ENCODE measurements at places on chromosomes 3 and 15.

DNA sequence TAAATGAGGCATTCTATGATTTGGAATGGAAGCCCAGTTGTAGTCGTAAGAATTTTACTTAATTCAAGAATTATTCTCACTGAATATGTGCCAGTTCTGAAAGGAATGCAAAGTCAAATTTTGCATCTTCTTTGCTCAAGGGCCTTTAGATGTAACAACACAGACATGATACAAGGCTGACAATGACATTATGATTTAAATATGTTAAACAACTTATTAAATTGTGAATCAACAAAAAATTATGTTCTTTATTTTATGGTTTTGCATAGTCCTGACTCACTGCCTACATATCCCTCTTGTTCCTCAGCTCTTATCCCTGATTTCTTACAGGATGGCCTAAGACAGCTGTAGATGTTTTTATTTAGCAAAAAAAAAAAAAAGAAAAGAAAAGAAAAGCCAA, 170.9 kb upstream of the NR2E3 start:
- DNase-seq = no peak

DNA sequence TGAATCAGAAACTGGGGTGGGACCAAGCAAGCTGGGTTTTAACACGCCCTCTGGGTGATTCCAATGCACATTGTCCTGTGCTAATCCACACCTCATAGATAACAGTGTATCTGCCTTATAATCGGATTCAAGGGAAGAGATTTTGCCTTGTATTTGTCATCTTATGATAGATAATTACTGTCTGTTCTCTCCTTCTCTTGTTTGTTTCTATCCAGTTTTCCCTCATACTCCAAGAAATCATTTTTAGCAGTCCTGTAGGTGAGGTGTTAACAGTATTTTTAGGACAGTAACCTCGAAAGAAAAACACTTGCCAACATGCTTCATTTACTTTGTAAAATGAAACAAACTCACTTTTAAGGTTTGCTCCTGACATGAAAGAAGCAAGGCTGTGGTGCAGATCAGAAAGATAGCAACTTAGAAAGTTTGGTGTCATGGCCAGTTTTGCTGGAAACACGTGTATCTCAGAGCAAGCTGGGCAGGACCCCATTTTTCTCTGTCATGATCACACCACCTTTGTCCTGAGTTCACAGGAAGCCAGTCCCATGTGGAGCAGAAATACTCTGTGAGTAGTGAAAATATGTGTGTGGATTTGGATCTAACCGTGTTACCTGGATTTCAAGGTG, 72.6 kb downstream of the TRAK1 start:
- no peak for DNase-seq

DNA sequence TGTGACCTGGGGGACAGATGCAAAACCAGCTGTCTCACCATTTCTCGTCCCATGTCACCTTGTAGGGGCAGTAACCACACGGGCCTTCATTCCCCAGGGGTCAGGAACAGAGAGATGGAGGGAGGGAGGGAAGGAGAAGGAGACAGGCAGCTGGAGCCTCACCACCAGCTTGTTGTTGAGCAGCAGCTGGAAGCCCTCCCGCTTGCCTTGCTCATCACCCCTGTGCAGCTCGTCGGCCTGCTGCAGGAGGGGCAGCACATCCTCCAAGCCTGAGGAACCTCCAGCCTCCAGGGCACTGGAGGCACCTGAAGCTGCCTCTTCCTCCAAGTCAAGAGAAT, 10.3 kb downstream of the RMDN3 start:
- DNase-seq = no peak

- DNase-seq = no peak
These were observed 11.3 kb upstream of the TM4SF1 start for GRCh38 chr3:149388531-149389417.

DNA sequence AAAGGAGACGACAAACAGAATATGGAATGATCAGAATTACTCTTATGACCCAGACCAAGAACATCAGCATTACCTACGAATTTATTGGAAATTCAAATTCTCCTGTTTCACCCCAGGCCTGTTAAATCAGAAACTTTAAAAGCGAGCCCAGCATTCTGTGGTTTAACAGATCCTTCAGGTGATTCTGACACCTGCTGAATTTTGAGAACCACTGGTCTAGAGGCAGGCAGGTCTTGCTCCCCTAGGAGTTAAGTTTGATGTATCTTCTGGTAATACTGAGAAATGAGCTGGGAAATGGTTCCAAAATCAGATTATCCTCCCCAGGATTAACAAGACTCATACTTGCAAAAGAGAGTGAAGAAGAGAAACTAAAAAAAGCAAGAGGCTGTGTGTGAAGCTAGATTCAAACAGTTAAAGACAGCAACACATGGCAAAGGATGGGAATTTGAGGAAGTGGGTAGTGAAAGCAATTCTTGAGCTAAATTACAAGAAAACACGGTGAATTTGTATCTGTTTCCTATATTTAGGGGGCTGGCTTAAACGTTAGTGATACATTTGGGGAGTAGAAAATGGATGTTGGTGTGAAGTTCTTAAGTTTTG, 66.0 kb downstream of the FLNB start:
- DNase-seq = no peak

DNA sequence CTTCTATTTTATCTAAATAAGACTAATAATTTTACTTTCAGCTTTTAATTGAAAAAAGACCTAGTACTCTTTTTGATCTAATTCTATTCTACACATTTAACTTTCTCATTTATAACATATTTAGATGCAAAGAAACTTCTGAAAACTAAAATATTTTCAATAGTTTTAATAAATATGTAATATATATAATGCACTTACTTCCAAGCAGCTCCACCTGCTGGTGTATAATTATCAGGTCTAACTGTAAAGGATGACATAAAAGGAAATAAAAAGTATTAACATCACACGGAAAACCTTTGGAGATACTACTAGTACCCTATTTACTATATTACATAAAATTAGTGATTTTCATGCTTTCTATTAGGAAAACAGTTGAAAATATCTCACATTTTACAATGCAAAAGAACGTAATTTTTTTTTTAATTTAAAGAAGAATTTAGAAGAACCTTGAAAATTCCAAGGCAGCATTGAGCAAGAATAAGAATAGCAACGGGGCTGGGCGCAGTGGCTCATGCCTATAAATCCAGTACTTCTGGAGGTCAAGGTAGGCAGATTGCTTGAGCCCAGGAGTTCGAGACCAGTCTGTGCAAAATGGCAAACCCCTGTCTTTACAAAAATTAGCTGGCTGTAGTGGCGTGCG, 10.2 kb downstream of the PLSCR5 start:
- no peak for DNase-seq

DNA sequence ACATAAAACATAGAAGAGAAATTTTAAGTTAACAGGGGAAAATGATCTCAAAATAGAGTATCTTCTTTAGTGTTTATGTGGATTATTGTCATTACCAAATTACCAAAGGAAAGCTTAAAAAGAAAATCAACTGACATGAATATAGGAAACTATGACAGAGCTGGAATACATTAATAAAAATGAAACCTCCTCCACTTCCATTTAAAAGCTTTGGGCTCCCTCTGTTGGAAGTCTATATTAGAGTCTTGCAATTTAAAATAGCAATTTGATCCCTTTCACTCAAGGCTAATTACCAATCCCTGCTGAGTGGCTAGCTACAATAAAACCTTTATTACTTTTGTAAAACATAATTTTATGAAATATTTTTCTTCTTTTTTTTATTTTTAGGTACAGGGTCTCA, 61.4 kb upstream of the IMPG2 start:
- no peak for DNase-seq

DNA sequence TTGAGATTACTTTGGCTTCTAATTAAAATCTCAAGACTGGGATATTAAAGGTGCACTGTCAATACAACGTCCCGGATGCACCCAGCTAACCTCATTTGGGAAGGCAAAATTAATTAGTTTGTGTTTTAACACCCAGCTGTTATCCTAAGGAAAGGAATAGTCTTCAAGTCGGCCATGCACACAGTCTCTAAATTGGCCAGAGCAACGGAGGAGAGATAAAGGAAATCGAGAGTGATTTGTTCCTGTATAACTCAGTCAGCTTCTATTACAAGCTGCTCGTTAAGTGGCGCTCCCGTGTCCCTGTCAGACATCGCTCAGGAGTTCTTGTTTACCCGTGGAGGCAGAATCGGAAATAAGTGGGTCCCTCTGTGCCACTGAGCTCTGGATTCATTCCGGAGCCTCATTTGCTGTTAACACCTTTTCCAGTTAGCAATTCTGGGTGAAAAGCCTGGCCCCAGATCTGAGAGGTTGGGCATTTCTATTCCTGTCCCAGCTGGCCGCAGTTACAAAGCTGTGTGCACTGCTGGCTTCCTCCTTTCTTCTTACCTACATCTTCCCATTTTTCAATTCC, 63.9 kb downstream of the ST8SIA2 start:
- no peak for DNase-seq

GRCh38 chr3:53238886-53239285, 16.9 kb downstream of the TKT start:
- DNase-seq = no peak

DNA sequence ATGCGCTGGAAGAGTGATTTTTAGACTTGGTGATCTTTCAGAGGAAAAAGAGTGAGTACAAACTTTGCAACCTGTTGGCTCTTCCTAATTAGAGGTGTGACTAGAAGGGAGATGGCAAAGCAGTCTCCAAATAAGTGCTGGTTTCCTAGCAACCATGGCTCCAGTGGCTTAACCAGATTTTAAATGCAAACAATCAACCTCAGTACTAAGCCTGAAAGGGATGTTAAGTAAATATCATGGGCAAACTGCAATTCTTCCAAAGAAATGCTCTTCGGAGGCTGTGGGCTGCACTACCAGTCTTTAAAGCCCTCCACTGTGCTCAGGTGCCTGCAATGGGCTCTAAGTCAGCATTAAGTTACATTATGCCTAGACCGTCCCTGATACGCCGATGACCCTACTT, 678.1 kb upstream of the CCDC54 start:
- no peak for DNase-seq

- no peak for DNase-seq
These were observed 44.5 kb upstream of the CCDC80 start for GRCh38 chr3:112685420-112685819.

- DNase-seq = no peak
These were observed 29.7 kb downstream of the OR4F15 start for GRCh38 chr15:101841656-101842055.

DNA sequence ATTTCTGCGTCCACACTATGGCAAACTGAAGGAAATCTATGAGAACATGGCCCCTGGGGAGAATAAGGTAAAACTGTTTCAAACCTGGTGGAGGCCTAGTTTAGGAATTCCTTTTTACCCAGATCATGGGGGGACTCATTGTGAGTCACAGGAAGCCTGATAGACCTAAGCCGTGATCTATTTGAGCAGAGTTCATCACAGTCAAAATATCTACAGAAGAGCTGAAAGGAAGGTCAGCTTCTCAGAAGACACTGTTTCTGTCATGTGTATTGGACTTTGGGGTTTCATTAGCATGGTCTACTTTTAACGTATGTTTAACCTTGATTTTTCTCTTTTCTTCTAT, 1.3 kb downstream of the PSMD2 start:
- DNase-seq = no peak

GRCh38 chr15:62649793-62650420, 392.6 kb upstream of the TPM1 start:
- DNase-seq = no peak

DNA sequence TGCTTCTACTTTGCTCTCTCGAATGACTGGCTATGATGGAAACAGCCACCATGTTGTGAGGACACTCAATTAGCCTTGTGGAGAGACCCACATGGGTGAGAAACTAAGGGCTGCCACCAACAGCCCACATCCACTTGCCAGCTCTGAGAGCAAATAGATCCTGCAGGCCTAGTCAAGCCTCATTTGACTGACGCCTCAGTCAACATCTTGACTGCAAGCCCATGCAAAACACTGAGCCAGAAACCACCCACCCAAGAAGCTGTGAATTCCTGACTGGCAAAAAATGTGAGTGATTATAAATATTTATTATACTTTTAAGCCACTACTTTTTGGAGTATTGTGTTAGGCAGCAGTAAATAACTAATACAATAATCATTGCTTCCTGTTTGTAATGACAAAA, 58.4 kb downstream of the NOX5 start:
- no peak for DNase-seq

- DNase-seq = no peak
These were observed 9.5 kb downstream of the NECTIN3 start for GRCh38 chr3:111081008-111081545.

- DNase-seq = no peak
These were observed 85.9 kb upstream of the SYNPR start for GRCh38 chr3:63192248-63192647.

DNA sequence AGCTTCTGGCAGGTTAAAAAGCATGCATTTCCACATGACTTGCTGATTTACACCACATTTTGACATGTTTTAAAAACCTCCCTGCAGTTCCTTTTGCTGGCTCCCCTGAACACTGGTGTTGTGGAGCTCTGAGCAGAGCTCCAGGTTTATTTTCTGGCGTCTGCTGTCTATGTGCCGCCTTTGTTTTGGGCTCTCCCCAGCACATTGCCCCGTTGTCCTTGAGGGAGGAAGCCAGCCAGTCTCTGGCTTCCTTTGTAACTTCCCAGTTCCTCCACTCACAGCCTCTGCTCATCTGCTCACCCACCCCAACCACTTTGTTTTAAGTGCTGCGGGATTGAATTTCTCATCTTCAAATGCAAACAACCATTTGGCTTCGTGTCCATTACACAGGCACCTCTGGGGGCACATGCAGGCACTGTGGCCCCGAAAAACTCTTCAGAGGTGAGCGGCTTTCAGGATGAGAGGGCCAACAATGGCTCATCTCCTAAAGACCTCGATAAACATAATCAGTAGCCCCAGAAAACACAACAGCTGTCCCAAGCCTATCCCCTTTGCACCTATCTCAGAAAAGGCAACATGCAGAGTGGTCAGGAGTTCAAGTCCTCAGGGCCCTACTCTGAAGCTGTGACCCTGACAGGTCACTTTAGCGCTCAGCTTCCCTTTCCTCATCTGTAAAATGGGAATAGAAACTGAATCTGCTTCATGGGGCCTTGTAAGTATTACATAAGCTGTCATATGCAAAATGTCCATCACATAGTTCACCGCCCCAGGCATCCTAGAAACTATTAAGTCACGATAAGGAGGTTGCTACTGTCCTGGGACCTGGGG, 1.3 kb upstream of the MEF2A start:
- no peak for DNase-seq

DNA sequence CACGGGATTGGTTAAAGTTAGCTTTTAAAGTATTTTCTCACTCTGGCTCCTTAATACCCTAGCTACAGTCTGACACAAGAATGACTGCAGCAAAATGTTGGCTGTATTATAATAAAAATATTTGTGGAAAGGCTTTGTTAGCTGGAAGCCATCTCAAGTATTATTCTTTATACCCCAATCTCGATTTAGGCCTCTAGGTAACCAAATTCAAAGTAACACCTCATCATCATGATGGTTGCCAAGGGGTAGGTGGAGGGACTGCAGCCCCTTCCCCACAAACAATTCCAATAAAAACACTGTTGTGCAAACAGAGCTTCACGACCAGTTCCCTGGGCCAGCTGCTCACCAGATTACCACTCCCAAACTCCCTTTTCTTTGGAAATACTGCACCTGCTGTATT, 759 bp upstream of the GMPS start:
- no peak for DNase-seq

- peak; percentile 63 for DNase-seq
These were observed at the start of gene SHISA5 for GRCh38 chr3:48504051-48504946. Gene SHISA5, minus strand, starts transcription at chr3:48504174. Its CDS starts 80 bp downstream, at chr3:48504094.

Data from stimulated activated CD4-positive, alpha-beta T cell treated with anti-CD3 and anti-CD28 coated beads, Interleukin-4, amount 100 ng/mL, for 1 hour (primary cell).